ENCODE measurements at places on chromosomes 2 and 18. TPM values are rescaled to one million over a fixed set of nuclear protein-coding genes. Genes with fewer than 3 reads are reported as not detected.

The COPS7B gene
- 39.7 TPM for total RNA-seq

DNA sequence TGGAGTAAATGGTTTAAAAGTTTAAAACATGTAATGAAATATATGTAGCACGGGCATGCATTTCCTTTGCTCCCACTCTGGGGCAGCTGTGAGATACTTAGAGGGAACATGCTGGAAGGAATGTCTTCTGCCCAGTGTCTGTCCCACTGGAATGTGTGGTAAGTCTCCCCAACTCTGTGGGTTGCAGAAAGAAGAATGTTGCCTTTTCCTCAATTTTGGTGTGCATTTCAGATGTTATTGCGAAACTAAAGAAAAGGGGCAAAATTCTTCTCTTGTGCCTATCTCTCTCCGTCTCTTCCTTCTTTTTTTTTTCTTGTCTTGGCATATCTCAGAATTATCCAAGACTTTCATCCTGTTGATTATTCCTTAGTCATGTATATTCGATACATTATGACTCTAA is 201.1 kb downstream of the SH3RF3 start:
- H3K27me3 ChIP-seq: no peaks in the 10 kb centered on the region
- H3K36me3 ChIP-seq: peaks cover 25% of the 10 kb centered on the region
- no peak overlapping the region for H3K4me3 ChIP-seq
- H3K4me1 ChIP-seq: peaks cover 84% of the 10 kb centered on the region
- H3K27ac ChIP-seq: peak overlapping the region; percentile 34

- H3K27ac ChIP-seq: no peak overlapping the region
- H3K4me1 ChIP-seq: peaks cover 6% of the 10 kb centered on the region
- H3K4me3 ChIP-seq: no peak overlapping the region
- H3K36me3 ChIP-seq: no peaks in the 10 kb centered on the region
Observed at GRCh38 chr2:1611886-1612285, 132.4 kb downstream of the PXDN start.

DNA sequence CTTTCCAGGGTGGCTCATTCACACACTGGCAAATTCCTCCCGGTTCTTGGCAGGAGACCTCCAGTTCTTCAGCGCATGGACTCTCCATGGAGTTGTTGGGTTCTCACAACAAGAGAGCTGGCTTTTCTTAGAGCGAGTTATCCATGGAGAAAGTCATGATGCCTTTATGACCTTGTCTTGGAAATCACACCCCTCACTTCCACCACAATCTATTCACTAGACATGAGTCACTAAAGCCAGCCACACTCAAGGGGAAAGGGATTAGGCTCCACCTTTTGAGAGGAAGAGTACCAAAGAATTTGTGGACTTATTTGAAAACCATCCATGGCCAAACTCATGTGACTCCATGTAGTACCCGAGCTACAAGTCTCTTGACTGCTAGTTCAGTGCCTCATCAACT is 160.5 kb downstream of the SETBP1 start:
- no peak overlapping the region for H3K27ac ChIP-seq
- H3K27me3 ChIP-seq: peaks cover 8% of the 10 kb centered on the region
- no peak for DNase-seq
- no peak overlapping the region for H3K4me3 ChIP-seq
- H3K4me1 ChIP-seq: no peaks in the 10 kb centered on the region

- H3K27me3 ChIP-seq: no peaks in the 10 kb centered on the region
- H3K36me3 ChIP-seq: peaks cover 5% of the 10 kb centered on the region
- peaks cover 65% of the 10 kb centered on the region for H3K4me1 ChIP-seq
- peak overlapping the region; percentile 84 for H3K27ac ChIP-seq
Observed at GRCh38 chr18:8990276-8991031, 112.0 kb upstream of the NDUFV2 start.

GRCh38 chr2:84963692-84964405 is 7.1 kb upstream of the KCMF1 start:
- peaks cover 74% of the 10 kb centered on the region for H3K4me1 ChIP-seq
- peaks cover 6% of the 10 kb centered on the region for H3K27me3 ChIP-seq
- peak overlapping the region; percentile 64 for H3K4me3 ChIP-seq
- peak; percentile 90 for DNase-seq

- DNase-seq: peak; percentile 87
- H3K27ac ChIP-seq: peak overlapping the region; percentile 84
- peaks cover 55% of the 10 kb centered on the region for H3K4me1 ChIP-seq
- H3K4me3 ChIP-seq: peak overlapping the region; percentile 89
- peaks cover 2% of the 10 kb centered on the region for H3K27me3 ChIP-seq
- H3K36me3 ChIP-seq: peaks cover 32% of the 10 kb centered on the region
Observed at GRCh38 chr2:102141011-102141943, 1.3 kb upstream of the IL1R1 start.

- no peaks in the 10 kb centered on the region for H3K36me3 ChIP-seq
- DNase-seq: peak; percentile 7
- H3K27ac ChIP-seq: no peak overlapping the region
- H3K4me1 ChIP-seq: no peaks in the 10 kb centered on the region
Observed at GRCh38 chr2:94982675-94983074, 42.8 kb upstream of the MAL start.

DNA sequence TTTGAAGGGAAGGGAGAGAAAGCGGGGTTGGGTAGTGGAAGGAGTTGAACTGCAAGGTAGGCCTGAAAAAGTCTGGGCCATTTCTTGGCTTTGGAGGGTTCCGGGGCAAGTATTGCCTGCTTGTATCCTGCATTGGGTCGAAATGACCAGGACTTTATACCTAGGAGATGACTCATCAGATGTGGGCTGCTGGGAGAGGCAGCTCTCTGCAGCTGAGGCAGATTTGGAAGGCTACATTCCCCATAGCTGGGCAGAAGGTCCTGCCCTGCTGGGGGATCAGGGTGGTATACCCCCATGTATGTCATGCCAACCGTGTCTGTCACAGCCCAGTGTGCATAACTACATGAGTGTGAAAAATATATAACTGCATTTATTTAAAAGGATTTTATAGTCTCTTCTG is 171.8 kb upstream of the SPRED2 start:
- peaks cover 11% of the 10 kb centered on the region for H3K4me1 ChIP-seq
- H3K27ac ChIP-seq: no peak overlapping the region
- no peaks in the 10 kb centered on the region for H3K36me3 ChIP-seq
- H3K4me3 ChIP-seq: no peak overlapping the region

All from HFFc6 (cell line).